ENCODE measurements at places on chromosomes 7 and 10.
A peak's percentile ranks its signal among the peaks of the same experiment; 100 is the strongest.

GRCh38 chr7:137482466-137482865 lies 138.9 kb upstream of the PTN start:
- DNase-seq: no peak

DNA sequence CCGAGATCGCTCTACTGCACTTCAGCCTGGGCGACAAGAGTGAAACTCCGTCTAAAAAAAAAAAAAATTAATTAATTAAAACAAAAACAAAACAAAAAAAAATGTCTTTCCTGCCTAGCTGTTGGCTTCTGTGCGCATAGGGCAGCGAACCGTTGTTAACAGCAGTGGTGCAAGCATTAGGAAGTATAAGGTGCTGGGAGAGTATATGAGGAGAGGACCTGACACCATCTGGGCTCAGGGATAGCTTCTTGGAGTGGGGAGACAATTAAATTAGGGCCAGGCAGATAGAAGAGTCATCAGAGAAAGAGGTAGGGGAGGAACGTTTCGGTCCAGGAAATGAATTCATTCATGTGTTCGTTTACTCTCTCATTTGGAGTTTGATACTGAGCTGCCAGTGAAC lies 46.2 kb upstream of the EZH2 start:
- no peak for DNase-seq

- DNase-seq: no peak
Observed at GRCh38 chr7:11605749-11606148, 226.2 kb downstream of the THSD7A start.

GRCh38 chr10:132407846-132408278 lies 10.9 kb downstream of the PWWP2B start:
- DNase-seq: peak; percentile 86

GRCh38 chr7:82017334-82017943 lies 247.6 kb upstream of the HGF start:
- no peak for DNase-seq

DNA sequence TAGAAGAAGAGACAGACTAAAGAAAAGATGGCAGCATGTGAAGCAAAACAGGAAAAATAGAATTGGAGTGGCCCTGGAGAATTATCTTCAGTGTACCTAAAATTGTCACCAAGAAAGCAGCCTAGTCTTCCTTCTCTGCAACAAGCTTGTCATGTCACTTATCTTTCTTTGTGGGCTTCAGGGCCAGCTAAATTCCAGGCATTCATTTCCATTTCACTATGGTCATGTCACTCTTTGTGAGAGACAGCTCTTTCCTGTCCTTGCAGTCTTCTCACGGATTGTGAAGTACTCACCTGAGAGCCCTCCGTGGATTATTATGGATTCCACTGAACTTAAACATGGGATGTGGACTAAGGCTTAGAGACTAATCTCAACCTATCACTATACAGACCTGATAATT lies 9.0 kb upstream of the HKDC1 start:
- no peak for DNase-seq

DNA sequence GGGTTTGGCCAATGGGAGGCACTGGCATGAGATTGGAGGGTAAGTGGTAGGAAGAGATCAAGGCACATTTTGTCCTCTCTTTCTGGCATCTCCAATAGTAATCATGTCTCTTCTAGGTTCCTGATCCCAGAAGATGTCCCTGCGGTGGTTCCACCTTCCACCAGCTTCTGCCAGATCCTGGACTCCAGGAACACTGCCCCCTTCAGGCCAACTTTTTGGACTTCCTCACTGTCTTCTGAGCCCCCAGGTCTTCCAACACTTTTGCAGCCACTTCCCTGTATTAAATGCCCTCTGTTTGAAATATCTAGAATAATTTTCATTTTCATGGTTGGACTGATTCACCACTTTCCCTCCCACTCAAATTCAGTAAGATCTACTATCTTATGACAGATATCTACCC lies 60.9 kb downstream of the BAMBI start:
- DNase-seq: no peak
